Hypothalamus (tissue), 51 donors: ENCODE measurements at places on chromosomes 3 and 15.

DNA sequence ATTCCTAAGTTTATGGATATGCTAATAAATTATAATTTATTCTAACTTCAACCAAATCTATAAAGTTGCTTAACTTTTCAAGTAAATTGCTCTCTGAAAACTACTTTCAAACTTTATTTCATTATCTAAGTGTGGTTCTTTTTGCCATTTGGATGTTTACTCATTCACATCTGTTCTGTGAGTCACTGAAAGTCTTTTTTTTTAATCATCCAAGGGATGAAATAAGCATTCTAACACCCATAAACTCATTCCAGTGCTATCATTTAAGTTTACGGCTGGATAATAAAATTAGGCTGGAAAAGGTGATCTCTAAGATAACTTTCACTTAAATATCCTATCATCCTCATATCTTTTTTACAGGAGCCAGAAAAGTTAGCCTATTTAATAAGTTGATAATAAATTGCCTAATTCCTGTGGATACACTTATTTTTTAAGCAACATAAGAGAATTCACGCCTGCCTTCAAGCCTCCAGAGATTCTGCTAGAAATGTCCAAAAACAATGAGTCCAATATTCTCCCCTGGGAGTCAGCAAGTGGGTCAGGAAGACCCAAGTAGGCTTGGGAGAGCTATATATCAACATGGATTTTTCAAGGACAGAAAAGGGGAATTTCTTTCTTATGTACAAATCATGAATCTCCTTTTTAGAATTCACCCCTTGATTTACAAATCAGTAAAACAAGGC is 25.8 kb downstream of the SCG3 start:
- no peak for DNase-seq

GRCh38 chr15:79874242-79874641 is 22.6 kb downstream of the MTHFS start:
- no peak for DNase-seq

DNA sequence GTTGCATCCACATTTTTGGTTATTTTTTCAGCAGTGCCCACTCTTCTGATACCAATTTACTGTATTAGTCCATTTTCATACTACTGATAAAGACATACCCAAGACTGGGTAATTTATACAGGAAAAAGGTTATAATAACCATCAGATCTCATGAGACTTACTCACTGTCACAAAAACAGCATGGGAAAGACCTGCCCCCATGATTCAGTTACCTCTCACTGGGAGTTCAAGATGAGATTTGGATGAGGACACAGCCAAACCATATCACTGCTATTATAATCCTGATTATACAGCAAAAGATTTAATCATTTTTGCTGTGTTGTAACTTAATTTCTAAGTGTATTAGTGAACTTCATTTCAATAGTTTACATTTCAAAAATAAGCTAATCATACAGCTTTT is 6.6 kb downstream of the ZBED2 start:
- no peak for DNase-seq

- no peak for DNase-seq
These were observed 521.1 kb downstream of the PLOD2 start for GRCh38 chr3:145639875-145640274.

GRCh38 chr15:65926459-65926858 is 57.2 kb downstream of the RAB11A start:
- no peak for DNase-seq
